ENCODE measurements at places on chromosomes 16 and 17. TPM values are rescaled to one million over a fixed set of nuclear protein-coding genes. Genes with fewer than 3 reads are reported as not detected.

DNA sequence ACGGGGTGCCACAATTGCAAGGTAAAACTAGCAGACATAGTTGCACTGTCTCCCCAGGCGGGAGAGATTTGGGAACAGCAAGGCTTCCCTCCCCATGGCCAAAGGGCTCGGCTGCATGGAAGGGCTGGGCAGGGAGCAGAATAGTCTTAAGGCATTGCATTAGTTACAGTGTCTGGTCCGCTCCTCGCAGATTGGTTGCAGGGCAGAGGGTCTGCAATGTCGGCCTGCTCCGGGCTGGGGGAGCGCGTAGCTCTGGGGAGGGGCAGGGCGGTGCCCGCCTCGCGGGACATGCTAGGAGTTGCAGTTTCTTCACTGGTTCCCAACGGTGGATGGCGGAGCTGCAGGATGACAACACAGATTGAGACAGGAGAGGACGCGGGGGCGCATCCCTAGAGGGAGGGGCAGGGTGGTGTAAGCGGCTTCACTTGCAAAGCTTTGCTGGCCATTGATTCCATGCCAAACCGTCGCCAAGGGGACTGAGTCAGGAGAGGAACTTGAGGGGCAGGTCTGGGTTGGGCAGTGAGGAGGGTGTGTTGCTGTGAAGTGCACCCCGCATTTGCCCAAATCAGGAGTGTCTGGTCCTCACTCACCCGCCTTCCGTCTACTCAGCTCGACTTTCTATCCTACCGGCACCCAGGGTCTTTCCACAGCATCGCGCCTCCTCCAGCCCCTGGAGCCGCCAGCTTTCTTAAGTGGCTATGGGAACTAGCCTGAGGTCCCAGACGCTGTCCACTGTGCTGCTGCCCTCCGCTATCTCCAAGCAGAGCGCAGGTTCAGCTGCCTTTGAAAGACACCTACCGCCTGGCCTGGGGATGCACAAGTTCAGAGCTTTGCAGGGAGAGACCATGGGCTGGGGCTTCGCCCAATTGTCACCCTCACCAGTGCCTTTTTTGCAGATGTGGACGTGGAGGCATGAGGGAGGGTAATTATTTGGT is 1748.9 kb downstream of the TP53TG3F start:
- no peaks in the 10 kb centered on the region for H3K4me1 ChIP-seq
- H3K27me3 ChIP-seq, result no peaks in the 10 kb centered on the region
- no peak overlapping the region for H3K27ac ChIP-seq
- DNase-seq, result no peak
- H3K4me3 ChIP-seq, result no peak overlapping the region
- H3K36me3 ChIP-seq, result no peaks in the 10 kb centered on the region

- peak overlapping the region; percentile 70 for H3K27ac ChIP-seq
- no peak overlapping the region for H3K4me3 ChIP-seq
- no peaks in the 10 kb centered on the region for H3K36me3 ChIP-seq
- no peak for DNase-seq
- H3K4me1 ChIP-seq, result peaks cover 11% of the 10 kb centered on the region
- H3K27me3 ChIP-seq, result no peaks in the 10 kb centered on the region
These were observed 9.6 kb downstream of the SCN4A start for GRCh38 chr17:63963123-63963522.

DNA sequence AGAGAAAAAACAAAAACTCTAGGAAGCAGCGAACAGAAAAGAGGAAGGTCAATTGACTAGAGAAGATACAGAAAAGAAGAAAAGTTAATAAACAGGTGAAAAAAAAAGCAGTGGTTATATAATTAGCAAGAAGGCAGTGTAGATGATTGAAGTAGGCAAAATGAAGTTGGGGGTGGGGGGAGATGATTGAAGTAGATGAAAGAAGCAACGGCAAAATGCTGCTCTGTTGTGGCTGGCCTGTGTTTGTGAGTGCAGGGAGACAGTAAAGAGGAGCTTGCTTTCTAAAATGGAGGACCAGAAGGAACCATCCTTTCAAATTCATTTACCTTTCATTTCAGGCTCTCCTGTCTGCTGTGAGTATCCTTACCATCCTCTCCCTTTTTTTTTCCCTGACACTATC is 3.6 kb downstream of the EVI2B start:
- peak overlapping the region; percentile 12 for H3K4me3 ChIP-seq
- H3K4me1 ChIP-seq, result peaks cover 12% of the 10 kb centered on the region
- no peaks in the 10 kb centered on the region for H3K36me3 ChIP-seq
- no peaks in the 10 kb centered on the region for H3K27me3 ChIP-seq

The INCA1 gene
- not detected for total RNA-seq

The MAP1LC3B gene
- total RNA-seq, result 42.6 TPM
